BE2C (cell line): ENCODE measurements at places on chromosomes 1 and 21.

GRCh38 chr1:16073490-16074119 lies at the start of gene FAM131C:
Gene FAM131C, minus strand, starts transcription at chr1:16073651. Its CDS starts 209 bp downstream, at chr1:16073442.
- peak; percentile 38 for DNase-seq

DNA sequence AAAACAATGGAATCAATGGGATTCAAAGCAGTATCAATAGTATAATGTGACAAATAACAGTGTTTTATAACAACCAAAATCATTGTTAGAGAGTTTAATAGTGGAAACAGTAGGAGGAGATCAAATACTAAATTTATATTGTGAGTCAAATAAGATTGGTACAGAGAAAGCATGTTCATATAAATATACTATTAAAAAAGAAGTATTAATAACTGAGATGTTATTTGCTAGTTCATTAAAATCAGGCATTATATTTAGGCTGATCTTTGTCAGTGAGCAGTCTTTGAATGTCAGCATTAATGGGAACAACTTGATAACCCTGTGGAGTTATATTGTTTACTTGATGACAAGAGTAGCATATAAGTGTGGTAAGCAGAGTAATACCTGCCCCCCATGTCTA lies 30.6 kb downstream of the PRKAA2 start:
- no peak for DNase-seq

GRCh38 chr21:44356160-44356559 lies 2.7 kb downstream of the TRPM2 start:
- no peak for DNase-seq

DNA sequence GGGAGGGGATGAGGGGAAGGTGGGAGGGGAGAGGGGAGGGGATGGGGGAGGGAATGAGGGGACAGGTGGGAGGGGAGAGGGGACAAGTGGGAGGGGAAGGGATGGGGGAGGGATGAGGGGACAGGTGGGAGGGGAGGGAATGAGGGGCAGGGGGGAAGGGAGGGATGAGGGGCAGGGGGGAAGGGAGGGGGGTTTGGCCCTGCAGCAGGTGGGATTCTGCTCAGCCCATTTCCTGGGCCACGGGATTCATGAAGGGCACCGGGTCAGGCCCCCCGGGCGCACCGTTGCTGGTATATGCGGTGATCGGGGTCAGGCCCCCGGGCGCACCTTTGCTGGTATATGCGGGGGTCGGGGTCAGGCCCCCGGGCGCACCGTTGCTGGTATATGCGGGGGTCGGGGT lies 15.1 kb upstream of the SAMD11 start:
- DNase-seq = no peak

- peak; percentile 83 for DNase-seq
These were observed 18.6 kb upstream of the ADGRB2 start for GRCh38 chr1:31782421-31783410.

GRCh38 chr1:43822040-43822690 lies 111.4 kb upstream of the ARTN start:
- no peak for DNase-seq

DNA sequence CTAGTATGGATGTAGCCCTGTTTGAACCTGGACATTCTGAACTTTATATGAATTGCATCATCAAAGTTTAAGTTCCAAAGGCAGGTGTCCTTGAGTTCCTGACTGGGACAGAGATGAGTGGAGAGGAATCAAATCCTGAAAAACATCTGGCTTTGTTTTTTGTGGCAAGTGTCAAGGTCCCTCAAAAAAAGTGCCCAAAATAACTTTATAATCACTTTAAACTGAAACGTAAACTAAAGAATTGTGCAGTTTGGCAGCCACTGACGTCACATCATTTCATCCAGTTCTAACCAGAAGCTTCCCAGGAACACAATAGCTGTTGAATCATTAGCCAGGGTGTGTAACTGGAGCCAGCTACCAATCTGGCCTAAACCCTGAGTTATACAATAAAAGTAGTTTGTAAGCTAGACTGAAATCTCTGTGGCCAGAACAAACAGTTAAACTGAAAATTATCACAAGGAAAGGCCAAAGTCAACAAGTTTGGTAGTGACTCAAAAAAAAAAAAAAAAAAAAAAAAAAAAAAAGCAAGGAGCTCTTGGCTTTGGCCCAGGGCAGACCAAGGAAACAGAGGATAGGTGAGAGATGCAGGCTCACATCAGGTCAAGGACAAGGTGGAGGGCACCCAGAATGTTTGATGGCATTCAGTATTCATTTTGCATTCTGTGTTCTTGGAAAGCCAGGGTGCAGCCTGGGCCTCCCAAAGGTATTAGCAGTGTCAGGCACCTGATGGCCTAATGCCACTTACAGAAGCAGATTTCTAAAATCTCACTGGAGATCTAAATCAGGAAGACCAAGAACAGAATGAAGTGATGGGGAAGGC lies 74.3 kb downstream of the TNFSF18 start:
- no peak for DNase-seq

DNA sequence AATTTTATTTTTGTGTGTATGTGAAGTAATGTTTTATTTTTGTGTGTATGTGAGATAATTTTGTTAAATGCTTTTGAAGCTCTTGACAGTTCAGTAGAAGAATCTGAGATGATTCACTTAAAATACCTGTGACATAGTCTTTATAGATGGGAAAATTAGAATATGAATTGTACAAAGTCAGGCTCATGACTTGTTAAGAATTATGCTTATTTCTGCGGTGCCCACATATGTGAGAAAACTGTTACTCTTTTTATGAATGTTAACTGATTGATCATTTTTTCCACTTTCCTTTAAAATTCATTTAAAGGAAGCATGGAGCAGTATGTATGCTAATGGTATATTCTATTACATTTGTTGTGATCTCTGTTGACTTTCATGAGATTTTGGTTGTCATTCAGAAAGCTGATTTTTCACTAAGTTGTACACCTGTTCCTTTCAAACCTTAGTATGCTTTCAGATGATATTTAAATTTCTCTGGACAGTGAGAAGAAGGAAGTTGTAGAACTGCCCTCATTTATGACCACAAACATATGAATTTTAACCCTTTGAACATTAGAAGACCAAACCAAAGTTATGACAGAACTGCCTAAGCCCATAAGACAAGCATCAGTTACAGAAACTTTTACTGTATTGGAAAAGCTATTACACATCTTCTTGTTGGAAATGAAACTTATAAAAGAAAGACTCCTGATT lies 110.1 kb downstream of the POU2F1 start:
- DNase-seq = no peak

DNA sequence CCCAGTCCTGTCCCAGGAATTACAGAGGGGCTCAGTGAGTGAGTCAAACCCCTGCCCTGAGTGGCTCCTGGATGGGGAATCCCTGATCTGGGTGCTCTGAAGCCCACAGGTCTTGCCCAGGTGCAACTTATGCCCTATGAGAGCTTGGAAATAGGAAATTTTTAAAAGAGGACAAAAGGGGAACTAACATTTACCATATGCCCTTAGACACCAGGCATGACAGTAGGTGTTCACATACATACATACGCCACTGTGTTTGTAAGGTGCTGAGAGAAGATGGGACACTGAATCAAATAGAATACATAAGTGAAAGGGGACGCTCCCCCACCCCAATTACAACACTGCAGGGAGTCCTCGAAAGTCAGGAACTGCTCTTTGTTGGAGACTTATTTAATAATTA lies 1.4 kb downstream of the CFAP45 start:
- no peak for DNase-seq

GRCh38 chr21:45136927-45137611 lies 62.7 kb downstream of the ADARB1 start:
- peak; percentile 92 for DNase-seq

DNA sequence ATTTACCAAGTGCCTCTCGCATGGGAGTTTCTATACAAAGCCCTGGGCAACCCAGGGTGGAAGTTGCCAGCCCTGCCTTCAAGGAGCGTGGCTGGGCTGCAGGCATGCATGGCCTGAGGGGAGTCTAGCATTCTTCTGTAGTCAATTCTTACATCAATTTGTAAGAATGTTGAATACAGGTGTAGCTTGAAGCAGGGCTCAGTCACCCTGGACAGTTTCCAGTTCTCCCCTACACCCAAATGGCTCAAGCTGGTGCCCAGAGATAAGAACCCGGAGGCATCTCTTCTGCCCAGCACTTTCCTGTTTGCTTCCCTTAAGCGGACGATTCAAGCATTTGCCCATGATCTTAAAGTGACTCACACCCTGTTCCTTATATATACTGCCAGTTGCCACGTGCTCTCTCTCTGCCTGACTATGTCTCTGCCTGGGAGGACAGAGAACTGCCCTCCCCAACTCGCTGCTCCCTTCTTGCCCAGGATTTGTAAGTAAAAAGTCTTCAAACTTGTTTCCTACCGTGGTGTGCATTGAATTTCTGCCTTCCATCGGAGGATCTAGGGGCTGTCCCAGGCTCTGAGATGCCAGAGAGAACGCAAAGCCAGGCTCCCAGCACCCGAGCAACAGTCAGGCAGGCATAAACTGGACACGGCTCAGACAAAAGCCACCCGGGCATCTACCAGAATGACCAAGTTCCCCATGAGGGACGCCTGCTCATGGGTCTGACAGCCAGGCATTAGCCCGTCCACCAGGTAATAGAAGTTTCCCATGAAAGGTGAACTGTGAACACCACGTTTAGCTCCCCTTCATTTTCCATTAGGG lies 50.9 kb upstream of the AJAP1 start:
- no peak for DNase-seq

DNA sequence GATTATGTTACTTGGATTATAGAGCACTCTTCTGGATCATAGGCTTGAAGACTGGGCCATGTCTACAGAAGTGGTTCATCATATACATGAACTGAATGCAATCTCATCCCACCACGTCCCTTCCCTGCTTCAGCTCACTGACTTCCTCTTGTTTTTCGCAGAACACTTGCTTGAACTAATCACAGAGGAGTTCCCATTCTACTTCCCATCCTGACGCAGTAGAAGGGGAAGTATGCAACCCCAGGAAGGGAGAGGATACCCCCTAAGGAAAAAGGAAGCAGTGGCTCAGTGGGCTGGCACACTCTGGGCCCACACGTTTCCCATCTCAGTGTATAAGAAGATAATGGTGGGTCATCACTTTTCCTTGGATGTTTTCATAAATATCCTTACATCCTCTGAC lies 36.2 kb downstream of the CASQ2 start:
- DNase-seq = no peak

DNA sequence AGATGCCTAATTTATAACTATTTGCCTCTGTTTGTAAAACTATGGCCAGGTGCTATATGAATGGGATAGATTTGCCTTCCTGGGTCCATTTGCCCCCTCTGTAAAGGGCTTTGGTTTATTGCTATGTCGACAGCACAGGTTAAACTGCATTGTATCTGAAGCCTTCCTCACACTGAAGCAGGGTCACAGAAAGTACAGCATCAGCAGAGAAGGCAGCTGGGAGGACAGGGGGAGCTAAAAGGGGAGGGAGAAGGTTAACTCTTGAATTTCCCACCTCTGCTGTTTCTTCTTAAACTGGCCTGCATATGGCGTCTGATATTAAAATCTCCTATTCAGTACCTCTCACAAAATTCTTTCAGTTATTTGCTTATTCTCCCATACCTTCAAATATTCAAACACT lies 297.4 kb downstream of the TM2D1 start:
- no peak for DNase-seq

GRCh38 chr1:170114906-170115305 lies 30.9 kb upstream of the NTMT2 start:
- no peak for DNase-seq

DNA sequence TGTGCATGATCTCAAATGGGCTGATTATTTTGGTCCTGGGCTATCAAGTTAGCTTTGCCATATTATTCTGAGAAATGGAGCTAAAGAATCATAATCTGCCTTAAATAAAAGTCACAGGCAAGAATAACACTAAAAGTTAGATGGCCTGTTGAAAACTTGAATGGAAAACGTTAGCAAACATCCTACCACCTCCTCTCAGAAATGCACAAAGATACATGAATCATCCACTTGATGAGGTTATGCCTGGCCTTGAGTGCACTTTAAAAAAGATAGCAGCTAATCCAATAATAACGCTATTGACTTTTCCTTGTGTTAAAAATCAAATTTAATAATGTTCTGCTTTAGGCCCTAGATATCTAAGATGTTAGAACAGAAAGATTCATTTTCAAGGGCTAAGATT lies 108.0 kb downstream of the KCNJ6 start:
- DNase-seq = no peak

DNA sequence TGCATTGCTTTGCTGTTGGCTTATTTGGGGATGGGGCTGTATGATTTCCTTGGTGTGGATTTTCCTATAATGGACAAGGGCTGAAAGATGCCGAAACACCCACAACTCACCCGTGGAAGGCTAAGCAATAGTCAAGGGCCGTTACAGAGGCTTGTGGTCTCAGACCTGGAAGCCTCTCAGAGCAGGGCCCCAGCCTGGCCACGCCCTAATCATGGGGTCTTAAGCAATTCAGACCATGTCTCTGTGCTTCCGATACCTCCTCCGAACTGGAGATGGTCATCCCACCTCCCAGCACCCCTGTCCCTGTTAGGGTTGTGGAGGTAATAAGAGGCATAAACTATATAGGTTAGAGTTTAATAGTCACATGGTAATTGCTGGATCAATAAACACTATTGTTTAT lies 3.4 kb downstream of the ABCG1 start:
- DNase-seq = no peak

DNA sequence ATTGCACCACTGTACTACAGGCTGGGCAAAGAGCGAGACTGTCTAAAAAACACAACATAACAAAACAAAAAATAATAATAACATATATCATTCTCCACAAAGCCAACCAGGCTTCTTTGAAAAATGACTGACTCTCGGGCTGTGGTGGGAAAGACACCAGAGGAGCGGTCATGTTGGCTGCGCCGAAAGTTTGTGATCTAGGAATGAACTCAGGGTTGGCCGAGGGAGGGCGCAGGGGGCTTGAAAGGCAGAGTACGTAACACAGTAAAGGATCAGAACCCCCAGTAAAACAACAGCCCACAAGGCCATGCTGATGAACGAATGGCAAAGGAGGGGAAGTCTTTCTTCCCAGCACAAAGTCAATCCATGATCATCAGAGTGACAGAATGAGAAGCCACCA lies 4.7 kb downstream of the SLC35E2B start:
- DNase-seq = peak; percentile 1

DNA sequence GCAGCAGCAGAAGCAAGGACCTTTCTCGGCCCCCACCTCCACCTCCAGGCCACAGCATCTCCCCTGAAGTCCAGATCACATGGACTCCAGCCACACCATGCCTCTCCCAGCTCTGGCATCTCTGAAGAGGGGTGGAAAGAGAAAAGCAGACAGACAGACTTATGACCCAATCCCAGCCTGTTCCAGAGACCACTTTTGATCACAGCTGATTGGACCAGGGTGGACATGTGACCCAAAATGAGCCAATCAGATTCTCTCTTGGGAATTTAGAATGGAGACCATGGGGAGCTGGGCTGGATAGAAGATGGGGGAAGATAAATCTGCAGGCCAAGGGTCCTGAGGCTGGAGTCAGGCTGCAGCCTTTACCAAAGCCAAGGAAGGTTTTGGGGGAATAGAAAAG lies 16.4 kb downstream of the HTR1D start:
- DNase-seq = peak; percentile 27

DNA sequence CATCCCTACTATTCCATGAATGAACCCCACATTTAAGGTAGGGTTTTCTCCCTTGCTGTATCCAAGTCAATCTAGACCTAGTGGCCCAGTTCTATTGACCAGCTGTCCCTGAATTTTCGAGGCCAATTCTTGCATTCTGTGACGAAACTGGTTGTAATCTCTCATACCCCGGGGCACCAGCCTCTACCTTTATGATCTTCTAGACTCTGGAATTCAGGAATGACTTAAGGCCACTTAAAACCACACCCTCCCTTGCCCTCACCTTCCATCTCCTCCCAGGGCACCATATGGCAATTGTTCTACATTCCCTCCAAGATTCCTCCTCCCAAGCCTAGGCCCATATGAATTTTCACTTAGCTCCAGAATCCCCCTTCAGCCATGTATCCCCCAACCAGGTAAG lies 48.9 kb downstream of the RHOU start:
- DNase-seq = no peak

- DNase-seq = no peak
These were observed 301 bp upstream of the NUDT17 start for GRCh38 chr1:145845144-145845513.
